ENCODE measurements at places on chromosomes 3 and 15. TPM values are rescaled to one million over a fixed set of nuclear protein-coding genes. Genes with fewer than 3 reads are reported as not detected.
A peak's percentile ranks its signal among the peaks of the same experiment; 100 is the strongest.

- DNase-seq = no peak
Measured at GRCh38 chr3:171213178-171213577, 186.7 kb upstream of the SLC2A2 start.

DNA sequence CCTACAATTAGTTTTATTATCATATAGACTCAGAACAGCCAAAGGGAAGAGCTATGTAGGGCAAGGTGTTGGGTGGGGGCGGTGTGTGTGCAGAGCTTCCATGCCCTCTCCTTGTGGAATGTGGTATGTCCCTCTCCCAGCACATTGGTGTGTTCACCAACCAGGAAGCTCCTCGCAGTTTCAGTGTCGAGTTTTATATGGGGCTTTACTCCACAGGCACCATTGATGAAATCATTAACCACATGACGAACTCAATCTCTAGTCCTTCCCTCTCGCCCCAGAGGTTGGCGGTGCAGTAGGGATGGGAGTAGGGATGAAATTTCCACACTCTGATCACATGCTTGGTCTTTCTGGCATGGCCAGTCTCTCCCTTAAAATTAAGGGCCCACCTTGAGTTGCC is 13.6 kb upstream of the SRP14 start:
- no peak for DNase-seq

GRCh38 chr15:40468898-40469331 is 1.9 kb upstream of the CHST14 start:
- no peak for DNase-seq

- DNase-seq = no peak
Measured at GRCh38 chr3:127087441-127087840, 104.5 kb downstream of the PLXNA1 start.

GRCh38 chr3:158961911-158962310 is 160.1 kb downstream of the MFSD1 start:
- DNase-seq = no peak

DNA sequence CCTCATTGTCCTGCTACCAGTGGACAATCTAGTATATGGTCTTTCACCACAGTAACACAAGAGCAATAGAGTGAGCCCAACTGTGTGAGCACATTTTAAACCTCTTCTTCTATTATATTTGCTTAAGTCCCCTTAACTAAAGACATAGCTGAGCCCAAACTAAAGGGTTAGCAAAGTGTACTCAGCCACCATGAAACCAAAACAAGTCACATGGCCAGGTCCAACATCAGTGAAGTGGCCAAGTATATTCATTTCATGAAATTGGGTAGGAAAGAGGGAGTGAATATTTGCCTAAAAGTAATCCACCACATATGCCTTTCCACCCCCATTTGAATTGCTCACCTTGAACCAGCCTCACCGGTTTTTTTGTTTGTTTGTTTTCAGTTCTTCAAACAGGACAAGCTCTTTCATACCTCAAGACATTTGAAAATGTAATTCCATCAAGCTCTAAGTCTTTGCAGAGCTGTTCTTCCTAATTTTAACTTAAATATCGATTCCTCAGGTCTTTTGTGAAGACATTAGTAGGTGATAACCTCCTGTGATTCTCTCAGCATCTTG is 327.0 kb upstream of the SEMA6D start:
- no peak for DNase-seq

GRCh38 chr3:42525736-42526345 is 23.4 kb downstream of the VIPR1 start:
- no peak for DNase-seq

DNA sequence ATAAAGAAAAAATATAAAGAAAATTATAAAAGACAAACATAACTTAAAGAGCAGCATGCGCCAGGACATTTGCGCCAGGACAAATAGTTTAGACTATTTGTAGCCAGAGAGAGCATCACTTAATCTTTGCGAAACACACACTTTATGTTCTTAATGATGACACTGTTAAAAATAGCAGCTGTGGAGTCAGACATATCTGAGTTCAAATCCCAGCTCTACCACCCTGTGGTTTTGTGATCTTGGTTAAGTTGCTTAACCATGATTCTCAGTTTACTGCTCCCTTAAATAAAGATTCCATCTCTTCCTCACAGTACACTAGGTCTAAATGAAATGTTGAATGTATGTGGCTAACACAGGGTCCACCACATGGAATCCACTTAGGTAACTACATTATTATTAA is 31.4 kb downstream of the KCNMB2 start:
- DNase-seq = no peak

GRCh38 chr3:32392536-32393302 is 1.1 kb downstream of the CMTM7 start:
- no peak for DNase-seq

DNA sequence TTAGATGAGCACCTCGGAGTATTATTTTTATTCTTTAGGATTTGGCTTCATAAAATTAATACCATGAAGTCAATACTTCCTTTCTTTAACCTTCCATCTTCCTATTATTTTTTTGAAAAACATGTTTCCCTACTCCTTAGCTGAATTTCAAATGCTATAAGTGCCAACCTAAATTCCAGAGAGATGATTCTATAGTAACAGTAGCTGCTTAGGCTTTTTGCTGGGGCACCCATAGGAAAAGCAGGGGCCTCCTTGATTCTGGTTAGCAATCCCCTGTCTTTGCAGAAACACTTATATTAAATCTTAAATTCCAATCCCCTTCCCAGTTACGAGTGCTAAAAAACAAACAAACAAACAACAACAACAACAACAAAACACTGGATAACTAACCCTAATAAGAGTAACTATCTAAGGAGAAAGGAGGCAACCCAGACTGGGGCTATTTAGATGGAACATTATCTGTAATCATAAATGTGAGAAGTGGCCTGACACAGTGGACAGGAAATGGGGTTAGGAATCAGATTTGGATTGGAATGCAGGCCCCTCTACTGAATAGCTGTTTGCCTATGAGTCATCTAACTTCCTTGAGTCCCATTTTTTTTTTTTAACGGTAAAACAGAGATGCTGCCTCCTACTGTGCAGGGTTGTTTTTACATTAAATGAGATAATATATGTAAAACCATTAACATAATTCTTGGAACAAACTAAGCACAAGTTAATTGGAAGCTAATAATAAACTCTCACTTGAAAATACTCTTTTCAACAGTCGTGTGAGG is 148.1 kb downstream of the WDR72 start:
- DNase-seq = no peak

GRCh38 chr3:147411238-147411814 is 2.2 kb downstream of the ZIC1 start:
- peak; percentile 55 for DNase-seq

The COPS2 gene
- 55.2 TPM for total RNA-seq

The CLDN1 gene
- total RNA-seq = 0.92 TPM

The RNF168 gene
- 22.4 TPM for total RNA-seq

The THPO gene
- total RNA-seq = 0.83 TPM

The MAN2C1 gene
- total RNA-seq = 163 TPM

The MYD88 gene
- 25.0 TPM for total RNA-seq

The GOLGA6B gene
- total RNA-seq = not detected

The KIF7 gene
- 23.1 TPM for total RNA-seq

The CHRNA5 gene
- total RNA-seq = 0.80 TPM

Measured in esophagus muscularis mucosa (tissue), 4 donors.